ENCODE measurements at places on chromosomes 16 and 17.

- DNase-seq, result peak; percentile 82
Measured at GRCh38 chr17:35879773-35880654, at the start of gene CCL5. Gene CCL5, minus strand, starts transcription at chr17:35880360.

DNA sequence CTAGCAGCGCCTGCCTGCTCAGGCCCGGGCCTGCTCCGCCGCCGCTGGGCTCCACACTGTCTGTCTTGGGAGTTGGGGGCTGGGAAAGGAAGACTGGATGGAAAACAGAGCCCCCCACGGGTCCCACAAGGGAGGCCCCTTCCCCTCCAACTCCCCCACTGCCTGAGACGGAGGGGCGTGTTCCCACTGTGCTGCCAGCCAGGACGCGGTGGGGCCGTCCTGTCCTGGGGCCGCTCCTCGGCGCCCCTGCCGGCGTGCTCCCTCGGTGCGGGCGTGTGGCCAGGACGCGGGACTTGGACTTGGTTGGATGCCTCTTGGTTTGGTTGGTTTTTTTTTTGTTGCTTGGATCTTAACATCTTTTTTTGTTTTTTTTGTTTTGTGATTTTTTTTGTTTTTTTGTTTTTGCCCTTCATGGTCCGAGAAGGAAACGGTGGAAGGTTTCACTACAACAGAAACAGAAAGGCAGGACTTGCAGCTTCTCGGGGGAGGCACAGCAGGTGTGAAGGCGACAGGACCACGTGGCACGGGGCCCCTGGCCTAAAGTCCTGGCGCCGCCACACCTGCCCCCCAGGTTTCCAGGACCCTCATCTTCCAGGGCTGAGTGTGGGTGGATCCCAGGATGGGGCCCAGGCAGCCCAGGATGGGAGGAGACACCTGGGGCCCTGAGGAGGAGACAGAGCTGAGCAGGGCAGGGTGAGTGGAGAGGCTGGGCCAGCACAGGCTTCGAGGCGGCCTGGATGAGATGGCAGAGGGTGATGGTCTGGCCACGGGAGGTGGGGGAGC lies 16.0 kb downstream of the ENGASE start:
- DNase-seq, result no peak

DNA sequence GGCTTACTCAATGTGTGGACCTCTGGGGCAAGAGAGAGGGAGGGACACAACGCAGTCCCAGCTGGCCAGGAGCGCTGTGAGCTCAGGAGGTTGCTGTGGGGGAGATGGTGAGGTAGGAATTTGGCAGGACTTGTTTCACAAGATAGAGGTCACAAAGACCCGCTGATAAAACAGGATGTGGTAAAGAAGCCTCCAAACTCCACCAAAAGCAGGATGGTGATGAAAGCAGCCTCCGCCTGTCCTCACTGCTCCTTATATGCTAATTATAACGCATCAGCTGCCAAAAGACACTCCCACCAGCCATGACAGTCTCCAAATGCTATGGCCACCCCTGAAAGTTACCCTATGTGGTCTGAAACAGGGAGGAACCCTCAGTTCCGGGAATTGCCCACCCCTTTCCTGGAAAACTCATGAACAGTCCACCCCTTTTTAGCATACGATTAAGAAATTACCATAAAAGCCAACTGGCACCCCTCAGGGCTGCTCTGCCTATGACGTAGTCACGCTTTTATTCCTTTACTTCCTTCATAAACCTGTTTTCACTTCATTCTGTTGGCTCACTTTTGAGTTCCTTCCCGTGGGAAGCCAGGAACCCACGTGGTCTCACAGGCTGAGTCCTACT lies 5.3 kb upstream of the EIF4A3 start:
- peak; percentile 36 for DNase-seq

DNA sequence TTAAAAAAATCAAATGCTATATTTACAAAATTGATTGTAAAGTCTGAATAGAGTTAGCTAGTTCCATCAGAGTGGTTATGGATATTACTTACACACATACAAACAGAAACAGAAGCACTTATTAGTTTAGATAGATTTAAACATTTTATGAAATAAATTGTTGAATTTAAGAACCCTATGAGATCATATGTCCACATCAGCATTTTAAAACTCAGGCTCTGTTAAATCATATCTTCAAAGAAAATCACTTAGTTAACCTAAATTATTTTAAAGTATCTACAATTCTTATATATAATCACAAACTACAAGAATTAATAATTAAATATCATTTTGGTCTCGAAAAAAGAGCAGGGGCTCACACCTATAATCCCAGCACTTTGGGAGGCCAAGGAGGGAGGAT lies 42.5 kb downstream of the HELZ start:
- no peak for DNase-seq

GRCh38 chr17:50182783-50183420 lies 17.1 kb downstream of the SGCA start:
- DNase-seq, result no peak

DNA sequence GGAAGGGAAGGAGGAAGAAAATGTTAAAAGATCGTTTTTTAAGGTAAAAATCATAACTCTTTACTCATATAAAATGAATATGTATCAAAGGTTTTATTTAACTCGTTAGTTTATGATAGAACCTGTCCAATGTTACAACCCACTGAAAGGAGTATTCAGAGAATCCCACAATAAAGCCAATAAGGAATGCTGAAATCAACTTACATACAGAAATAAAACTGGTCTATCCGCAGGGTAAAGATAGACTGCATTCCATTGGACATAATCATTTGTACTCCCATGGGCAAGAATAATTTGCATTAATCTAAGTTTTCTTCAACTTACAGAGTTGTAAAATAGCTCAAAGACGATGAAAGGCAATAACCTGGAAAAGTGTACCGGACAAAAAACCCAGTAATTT lies 17.9 kb upstream of the BEAN1 start:
- no peak for DNase-seq

GRCh38 chr17:77822302-77823030 lies 136.0 kb upstream of the TNRC6C start:
- DNase-seq, result no peak

DNA sequence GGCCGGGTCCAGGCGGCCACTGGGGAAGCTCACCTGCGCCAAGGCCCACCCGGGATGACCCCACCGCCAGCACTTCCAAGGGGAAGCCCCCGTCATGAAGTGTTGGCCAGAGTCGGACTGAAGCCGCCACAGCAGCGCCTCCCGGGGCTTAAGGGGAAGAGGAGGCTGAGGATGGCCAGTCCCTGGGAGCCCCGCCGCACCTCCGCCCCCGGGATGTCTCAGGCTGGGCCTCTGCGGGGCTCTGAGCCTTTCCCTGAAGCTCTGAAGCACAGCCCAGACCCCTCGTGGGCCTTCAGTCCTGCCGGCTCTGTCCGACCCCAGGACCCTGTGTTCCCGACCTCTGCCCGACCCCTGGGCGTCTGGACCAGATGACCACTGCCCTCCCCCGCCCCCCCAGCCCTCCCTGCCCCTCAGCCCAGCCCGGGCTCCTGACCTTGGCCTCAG lies 42.8 kb upstream of the ACSF3 start:
- DNase-seq, result no peak

GRCh38 chr16:10992797-10993196 lies 48.4 kb downstream of the CLEC16A start:
- DNase-seq, result no peak

- peak; percentile 84 for DNase-seq
Measured at GRCh38 chr17:48048384-48049126, 396 bp downstream of the NFE2L1 start.

- no peak for DNase-seq
Measured at GRCh38 chr17:74744349-74744713, 4.1 kb upstream of the NHERF1 start.

DNA sequence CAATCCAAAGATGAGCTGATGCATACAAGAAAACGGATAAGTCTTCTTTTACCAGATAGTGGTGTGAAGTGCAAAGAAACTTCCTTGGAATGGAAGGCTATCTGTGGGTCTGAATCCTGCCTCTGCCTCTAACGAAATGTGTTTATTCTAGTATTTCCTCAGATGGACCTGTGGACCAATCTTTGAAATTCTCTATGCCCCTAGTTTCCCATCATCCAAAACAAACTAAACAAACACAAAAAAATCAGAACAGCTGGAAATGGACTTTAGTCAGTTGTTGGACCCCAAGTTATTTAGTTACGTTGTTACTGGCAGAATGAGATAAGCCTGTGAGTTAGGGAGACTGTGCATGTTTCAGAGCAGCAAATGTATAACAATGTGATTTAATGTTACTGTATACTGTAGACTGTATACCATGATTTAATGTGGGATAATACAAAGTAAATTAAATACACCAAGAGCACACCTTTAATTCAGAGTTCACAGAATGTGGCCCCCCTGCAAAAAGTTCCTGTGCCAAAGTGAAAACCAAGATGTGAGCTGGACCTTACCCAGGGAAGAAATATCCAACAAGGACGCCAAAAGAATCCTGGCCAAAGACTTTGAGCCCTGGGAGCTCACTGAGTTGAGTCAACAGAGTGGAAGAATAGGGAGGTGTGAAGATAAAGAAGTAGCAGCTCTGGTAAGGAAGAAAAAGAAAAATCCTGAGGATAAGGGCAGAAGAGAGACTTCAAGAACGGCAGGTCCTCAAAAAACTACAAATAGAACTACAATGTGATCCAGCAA lies 255.2 kb downstream of the CNTNAP4 start:
- no peak for DNase-seq

DNA sequence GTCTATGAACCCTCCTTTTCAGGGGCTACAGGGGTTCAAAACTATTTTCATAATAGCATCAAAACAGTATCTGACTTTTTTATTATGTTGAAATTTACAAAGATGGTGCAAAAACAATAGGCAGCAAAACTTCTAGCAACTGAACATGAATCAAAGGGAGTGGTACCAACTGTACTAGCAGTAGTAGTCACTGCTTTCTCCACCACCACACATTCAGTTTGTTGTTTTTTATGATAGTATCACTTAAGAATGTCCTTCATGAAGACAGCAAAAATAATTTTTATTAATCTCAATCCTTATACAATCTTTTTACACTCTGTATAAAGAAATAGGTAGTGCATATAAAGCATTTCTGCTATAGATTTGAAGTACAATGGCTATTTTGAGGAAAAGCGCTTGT lies 47.6 kb downstream of the MED13 start:
- DNase-seq, result no peak

DNA sequence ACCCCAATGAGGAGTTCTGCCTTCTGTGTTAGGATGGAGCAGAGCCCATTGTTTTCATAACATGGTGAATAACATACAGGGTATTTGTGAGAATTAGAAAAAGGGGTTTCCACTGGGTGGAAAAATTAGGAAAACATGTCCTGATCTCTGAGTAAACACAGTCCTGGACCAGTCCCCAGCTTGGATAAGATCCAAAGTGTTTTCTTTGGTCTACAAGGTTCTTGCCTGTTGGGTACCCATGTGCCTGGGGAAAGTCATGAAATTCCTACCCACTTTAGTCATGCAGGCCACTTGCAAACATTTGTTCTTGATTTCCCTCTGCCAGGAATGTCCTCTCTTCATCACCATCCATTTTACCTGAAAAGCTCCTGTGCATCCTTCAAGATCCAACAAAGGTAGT lies 164.8 kb upstream of the DYNLRB2 start:
- no peak for DNase-seq

DNA sequence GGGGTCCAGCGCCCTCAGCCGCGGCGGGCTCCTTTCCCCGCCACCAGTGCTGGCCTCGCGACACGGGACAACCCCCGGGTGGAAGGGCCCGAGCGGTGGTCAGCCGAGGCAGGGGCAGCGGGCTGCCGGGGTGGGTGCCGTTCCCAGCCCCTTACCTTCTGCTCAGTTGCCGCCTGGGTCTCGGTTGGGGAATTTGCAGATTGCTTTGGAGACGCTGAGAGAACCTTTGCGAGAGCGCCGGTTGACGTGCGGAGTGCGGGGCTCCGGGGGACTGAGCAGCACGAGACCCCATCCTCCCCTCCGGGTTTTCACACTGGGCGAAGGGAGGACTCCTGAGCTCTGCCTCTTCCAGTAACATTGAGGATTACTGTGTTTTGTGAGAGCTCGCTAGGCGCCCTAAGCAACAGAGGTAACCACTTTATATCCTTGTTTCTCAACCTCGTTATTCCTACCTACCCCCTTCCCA lies 381 bp downstream of the CTNS start:
- DNase-seq, result no peak

Measured in Kasumi-1 (cell line).